Femur (tissue), 1 donor: ENCODE measurements at places on chromosomes 6 and 20.

DNA sequence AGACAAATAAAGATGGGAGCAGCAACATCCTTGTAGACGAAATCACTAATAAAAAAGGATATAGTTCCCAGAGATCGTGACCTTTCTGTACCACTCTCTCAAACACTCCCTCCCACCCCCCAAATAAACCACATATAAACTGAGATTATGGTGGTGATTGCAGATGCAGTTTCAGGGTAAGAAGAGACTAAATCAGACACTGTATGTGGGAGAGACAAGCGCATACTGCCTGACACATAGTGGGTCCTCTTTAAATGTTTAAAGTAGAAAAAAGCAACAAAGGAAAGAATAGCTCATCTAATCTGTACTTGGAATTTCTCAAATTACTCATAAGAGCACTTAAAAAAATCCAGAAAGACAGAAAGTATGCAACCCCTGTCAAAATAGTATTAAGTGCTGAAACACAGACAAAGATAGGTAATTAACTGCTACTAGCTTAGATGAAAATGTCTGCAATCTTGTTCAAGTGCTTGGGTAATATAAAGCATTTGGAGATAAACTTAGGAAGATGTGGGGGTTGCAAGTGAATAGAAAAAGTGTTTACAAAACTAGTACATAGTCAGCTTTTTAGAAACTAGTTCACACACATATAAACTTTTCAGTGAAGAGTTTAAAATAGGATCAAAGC lies 151.6 kb downstream of the BACH2 start:
- no peak for DNase-seq

GRCh38 chr20:34213213-34213612 lies 28.0 kb upstream of the ASIP start:
- no peak for DNase-seq

- peak; percentile 80 for DNase-seq
These were observed 906 bp upstream of the COL12A1 start for GRCh38 chr6:75206576-75207342.

- DNase-seq: no peak
These were observed 67.5 kb upstream of the PRL start for GRCh38 chr6:22364306-22364705.

DNA sequence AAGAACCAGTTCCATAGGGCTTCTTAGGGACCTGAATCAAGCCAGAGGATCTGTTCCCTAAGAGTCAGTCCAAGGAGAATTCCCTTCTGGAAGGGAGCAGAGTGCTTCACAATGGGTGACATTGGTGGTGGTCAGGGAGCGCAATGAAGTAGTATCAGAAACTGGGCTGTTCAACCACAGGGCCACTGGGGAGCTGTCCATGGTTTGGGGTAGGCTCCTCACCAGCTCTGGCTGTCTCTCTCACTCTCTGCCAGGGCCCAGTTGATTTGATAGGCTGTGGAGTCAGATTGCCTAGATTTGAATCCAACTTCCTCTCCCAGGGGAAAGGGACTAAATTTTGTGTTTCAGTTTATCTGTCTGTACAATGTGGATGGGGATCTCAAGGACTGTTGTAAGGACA lies 36.7 kb upstream of the CHD6 start:
- peak; percentile 39 for DNase-seq

GRCh38 chr6:13743736-13744127 lies 32.1 kb upstream of the RANBP9 start:
- no peak for DNase-seq

- no peak for DNase-seq
These were observed 15.3 kb downstream of the RSPO4 start for GRCh38 chr20:986733-987355.

DNA sequence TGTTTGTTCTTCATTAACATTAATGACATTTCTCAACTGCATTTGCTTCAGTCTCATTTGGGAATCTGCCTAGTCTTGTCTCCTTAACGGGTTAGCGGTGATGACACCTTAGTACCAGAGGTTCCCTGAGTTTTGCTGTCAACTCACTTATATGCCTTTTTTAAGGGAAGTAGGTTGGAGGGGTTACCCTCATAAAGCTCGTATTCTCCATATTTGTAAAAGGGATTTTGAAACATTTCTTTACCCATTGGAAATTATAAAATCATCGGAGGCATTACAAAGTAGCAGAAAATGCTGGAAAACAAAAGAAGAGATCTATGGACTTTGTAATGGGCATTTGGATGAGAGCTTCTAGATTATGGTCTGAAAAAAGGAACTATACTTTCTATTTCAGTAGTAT lies 88.7 kb upstream of the PRDM1 start:
- no peak for DNase-seq

DNA sequence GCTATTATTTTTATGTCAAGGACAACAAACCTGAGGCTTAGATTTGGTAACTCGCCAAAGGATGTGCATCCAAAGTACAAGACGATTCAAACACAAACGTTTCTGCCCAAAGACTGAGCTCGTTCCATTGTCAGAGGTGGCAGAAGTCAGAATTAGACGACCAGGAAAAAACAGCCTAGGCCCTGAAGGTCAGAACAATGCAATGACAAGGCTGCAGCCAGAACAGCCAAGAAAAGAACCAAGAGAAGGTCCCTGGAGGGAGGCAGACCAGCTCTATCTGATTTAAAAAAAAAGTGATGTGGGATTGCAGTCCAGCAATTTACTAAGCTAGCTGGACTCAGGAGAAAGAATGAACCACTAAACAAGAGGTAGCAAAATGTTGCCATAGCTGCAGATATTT lies 54.2 kb downstream of the NCOA7 start:
- DNase-seq: no peak

DNA sequence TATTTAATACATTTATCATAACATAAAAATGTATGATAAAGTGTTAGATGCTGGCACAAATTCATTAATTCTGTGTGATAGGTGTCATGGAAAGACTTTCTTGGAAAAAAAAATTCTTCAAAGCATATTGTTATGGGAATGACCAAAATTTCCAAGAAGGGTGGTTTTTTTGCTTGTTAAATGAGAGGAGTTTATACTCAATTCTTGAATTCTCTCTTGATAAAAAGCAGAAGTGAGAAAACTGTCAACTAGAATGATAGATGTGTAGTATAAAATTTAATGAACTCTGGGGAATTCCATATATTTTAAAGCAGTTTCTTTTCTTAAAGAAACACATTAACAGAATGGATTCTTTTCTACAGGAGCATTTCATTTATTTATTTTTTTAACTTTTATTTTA lies 62.0 kb upstream of the SNAP91 start:
- DNase-seq: no peak

DNA sequence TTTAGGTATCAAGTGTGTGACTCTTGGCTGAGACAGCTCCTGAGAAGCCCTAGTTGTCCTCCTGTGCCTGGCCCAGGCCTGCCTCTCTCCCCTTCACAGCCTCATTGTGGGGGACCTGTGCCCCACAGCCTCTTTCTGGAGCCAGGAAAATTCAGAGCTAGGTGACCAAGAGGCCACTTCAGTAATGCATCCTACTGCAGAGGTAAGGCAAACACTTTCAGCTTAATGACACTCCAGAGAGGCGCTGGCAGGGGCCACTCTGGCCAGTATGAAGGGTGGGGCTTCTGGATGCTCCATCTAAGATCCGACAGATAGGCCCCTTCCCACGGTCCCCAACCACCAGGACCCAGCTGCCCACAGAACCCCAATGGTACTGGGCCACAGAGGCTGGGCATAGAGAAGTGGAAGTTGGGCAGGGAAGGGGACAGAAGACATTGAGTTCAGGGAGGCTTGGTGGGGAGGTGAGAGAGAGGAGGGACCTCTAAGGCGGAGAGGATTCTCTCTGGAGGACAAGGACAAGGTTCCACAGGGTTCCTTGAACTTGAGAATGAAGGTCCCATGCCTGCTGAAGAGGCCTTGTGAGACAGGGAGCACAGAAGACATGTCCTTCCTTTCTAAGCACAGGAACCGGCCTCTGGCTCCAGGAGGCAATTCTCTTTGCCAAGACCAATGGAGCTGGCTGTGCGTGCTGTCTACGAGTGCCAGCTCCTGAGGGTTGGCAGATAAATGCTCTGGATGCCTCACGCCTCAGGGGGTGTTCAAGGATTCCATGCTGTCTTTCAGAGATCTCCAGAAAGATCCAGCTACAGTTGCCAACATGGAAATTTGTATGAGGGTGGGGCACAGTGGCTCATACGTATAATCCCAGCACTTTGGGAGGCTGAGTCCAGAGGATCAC lies 46.4 kb upstream of the TGM2 start:
- no peak for DNase-seq

DNA sequence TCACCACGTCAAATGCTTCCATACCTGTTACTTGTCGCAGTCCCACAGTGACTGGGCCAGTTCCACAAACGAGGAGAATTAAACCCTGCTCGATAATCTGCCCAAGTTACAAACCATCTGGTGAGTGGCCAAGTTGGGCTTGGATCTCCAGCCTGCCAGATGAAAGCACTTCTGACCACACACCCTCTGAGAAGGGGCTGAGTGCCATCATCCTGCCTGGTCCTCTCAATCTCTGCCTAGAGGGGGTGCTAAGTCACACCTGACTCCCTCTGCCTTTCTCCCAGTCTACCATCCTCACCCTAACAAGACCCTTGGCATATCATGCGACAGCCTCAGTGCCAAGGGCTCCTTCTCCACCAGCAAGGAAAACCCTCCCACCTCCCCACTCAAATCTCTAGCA lies 15.8 kb downstream of the RRP36 start:
- no peak for DNase-seq

DNA sequence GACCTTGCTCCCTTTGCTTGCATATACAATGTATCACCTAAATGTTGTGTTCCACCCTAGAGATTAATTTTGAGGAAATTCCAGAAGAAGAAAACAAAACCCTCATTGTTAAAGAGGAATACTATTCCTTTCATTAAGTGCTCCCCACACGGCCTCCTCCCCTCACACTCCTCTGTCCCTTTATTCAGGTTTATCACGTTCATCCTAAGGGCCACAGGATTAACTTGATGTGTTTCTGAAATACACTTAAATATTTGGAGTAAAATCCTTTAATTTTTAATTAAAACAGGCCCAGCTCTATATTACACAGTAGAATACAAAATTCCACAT lies 89.4 kb upstream of the MRPS10 start:
- no peak for DNase-seq

GRCh38 chr20:48300529-48300928 lies 515.2 kb upstream of the SULF2 start:
- DNase-seq: no peak

- DNase-seq: no peak
These were observed 5.2 kb downstream of the TEAD3 start for GRCh38 chr6:35491558-35492257.

- DNase-seq: no peak
These were observed 8.0 kb upstream of the NKX2-2 start for GRCh38 chr20:21521596-21522480.

- DNase-seq: peak; percentile 50
These were observed 31.9 kb downstream of the NSFL1C start for GRCh38 chr20:1434571-1435336.

GRCh38 chr6:119347466-119348095 lies 2.0 kb downstream of the MAN1A1 start:
- DNase-seq: peak; percentile 50

DNA sequence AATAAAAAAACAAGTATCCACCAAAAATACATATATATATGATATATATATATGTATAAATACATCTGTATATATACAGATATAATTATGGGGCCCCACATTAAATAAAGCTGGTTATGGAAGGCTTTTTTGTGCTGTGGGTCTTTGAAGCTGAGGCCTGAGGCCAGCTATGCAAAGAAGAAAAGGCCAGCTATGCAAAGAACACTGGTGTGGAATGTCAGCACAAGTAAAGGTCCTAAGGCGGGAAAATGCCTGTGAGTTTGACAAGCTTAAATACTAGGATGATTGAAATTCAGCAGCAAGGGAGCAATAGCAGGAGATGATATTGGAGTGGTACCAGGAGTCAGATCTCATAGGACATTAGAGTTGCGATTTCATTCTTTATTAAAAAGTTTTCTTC lies 25.2 kb downstream of the ADGRF1 start:
- DNase-seq: no peak

DNA sequence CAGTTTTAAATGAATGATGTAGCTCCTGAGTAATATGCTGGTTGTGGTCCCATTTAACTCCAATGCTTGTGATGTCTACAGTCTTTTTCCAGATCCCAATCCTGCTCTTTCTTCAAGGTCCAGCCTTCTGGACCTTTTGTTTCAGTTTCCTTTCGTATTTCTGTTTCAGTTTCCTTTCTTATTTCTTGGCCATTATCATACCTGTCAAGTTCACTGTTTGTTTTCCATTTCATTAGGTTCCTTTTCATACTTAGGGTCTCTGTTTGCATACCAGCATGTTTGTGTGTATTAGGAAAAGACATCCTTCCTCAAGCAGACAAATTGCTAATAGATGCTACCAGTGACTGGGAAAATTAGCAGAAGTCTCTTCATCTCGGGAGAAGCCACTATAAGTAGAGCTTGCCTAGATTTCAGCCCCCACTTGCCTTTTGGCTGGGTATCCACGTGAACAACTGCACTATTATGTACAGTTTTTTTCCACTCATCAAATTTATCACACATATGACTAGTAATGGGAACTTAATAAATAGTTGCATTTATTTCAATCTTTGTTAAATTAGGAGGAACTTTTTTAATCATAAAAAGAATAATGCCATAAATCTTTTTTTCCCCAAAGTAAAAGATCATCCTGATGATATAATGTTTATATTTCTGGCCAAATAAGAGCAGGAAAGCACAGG lies 583.4 kb downstream of the BCKDHB start:
- DNase-seq: no peak

DNA sequence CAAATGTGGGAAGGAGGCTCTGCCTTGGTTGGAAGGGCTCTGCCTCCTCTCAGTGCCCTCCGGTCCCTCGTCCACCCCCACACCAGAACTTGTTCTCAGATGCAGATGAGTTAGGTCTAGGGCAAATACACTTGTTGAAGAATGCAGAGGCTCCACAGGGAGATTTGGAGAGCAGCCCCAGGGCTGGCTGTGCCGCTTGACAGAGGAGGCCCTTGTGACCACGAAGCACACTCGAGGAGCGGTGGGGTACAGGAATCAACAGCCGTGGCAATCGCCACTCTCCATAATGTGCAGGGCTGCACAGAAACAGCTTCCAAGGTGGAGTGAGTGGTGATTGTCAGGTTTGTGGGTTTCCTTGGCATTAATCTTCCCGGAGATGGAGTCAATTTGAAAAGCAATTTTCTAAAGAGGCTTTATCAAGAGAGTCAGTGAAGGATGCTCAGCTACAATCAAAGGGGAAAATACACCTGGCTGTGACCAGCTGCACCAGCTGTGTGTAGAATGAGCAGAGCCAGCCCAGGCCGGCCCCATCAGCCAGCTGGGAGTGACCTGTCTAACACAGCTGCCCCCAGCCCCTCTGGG lies 59.5 kb downstream of the BFSP1 start:
- DNase-seq: no peak

DNA sequence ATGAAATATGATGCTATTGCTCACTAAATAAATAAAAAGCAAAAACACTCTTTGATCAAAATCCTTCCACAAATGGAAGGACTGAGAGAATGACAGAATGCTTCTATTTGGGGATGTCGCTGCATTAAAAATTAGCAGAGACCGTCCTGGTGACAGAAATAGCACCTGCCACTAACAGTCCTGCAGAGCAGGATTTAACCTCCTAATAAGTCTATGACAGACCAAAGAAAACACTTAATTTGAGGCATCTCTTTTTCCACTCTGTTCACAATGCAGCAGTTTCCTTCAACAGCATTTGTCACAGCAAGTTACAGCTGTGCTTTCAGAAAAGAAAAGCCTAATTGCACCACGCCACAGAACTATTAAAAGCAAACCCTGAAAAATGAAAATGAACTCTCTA lies 140.6 kb upstream of the BEND6 start:
- no peak for DNase-seq

- peak; percentile 77 for DNase-seq
These were observed 154.3 kb downstream of the VEGFA start for GRCh38 chr6:43924222-43924702.
